ENCODE measurements at places on chromosomes 12 and 14.
A peak's percentile ranks its signal among the peaks of the same experiment; 100 is the strongest.

GRCh38 chr14:27090716-27091115 is 492.9 kb upstream of the NOVA1 start:
- DNase-seq = no peak

DNA sequence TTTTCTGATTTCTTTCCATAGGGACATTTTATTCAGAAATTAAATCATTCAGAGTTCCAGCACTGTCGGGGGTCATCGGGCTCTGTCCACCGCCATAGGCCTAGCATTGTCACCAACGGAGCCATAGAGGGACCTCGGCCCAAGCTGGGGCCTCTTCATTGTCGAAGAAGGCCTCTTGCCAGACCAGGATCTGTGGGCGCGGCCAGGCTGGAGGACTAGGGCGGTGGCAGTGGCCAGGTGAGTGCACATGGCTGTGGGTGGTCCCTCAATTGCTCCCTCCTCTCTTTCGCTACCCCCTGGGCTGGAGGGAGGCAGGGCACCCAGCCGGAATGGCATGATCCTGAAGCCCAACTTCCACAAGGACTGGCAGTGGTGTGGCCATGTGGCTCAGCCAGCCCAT is 10.6 kb upstream of the SPSB2 start:
- no peak for DNase-seq

- DNase-seq = no peak
Observed at GRCh38 chr14:96658611-96659010, 138.6 kb upstream of the VRK1 start.

- DNase-seq = peak; percentile 34
Observed at GRCh38 chr14:104393898-104394381, 185.6 kb upstream of the C14orf180 start.

- no peak for DNase-seq
Observed at GRCh38 chr12:3453990-3454680, 36.9 kb upstream of the PRMT8 start.

- no peak for DNase-seq
Observed at GRCh38 chr12:14366209-14367039, 942 bp downstream of the ATF7IP start.

DNA sequence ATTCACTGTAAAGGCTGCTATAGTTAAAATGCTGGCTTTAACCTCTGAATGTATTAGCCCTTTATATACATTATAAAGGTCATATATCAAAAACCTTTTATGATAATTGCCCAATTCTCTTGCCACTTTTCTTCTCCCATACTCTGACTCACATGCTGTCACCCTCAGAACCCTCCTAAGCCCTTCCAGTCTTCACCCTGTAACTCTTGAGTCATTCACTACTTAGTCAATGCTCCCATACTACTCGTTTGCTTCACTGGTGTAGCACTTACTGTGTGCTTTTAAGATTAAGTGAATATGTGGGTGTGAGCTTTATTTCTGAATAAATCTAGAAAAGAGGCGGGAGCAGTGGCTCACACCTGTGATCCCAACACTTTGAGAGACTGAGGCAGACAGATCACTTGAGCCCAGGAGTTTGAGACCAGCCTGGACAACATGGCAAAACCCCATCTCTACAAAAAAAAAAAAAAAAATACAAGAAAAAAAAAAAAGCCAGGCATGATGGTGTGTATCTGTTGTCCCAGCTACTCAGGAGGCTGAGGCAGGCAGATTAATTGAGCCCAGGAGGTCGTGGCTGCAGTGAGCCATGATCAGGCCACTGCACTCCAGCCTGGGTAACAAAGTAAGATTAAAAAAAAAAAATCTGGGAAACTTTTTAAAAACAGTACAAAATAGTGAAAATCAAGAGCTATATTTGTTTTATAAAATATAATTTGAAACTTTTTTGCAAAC is 37.6 kb downstream of the SPATA7 start:
- no peak for DNase-seq

DNA sequence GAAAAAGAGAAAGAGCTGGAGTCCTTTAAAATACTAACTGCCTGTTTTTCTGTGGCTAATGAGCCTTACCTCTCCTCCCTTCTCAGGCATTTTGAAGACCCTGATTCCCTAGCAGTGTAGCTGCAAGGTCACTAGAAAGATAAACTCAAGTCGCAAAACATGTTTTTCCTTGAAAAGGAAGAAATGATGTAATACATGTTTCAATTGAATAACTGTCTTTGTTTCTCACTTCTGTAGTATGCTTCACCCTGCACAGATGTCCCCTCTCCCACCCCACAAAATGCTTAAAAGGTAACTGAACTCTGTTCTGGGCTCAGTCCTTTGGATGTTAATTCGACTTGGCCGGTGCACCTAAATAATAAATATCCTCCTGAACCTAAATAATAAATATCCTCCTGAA is 1350.3 kb downstream of the TMEM121 start:
- no peak for DNase-seq

DNA sequence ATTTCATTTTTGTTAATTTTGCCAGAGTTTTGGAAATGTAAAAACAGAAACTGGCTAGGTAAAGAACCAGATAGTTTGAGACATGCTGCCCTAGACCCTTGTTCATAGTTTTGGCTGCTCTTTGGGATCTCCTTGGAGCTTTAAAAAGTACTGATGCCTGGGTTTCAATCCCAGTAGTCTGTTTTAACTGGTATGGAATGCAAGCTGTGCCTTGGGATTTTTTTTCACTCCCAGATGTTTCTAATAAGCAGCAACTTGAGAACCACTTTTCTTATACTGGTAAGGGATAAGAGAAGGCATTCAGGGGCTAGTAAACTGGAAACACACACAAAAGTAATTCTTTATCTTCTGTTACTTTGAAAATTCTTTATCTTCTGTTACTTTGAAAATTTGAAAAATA is 18.8 kb downstream of the SLC35F4 start:
- no peak for DNase-seq

DNA sequence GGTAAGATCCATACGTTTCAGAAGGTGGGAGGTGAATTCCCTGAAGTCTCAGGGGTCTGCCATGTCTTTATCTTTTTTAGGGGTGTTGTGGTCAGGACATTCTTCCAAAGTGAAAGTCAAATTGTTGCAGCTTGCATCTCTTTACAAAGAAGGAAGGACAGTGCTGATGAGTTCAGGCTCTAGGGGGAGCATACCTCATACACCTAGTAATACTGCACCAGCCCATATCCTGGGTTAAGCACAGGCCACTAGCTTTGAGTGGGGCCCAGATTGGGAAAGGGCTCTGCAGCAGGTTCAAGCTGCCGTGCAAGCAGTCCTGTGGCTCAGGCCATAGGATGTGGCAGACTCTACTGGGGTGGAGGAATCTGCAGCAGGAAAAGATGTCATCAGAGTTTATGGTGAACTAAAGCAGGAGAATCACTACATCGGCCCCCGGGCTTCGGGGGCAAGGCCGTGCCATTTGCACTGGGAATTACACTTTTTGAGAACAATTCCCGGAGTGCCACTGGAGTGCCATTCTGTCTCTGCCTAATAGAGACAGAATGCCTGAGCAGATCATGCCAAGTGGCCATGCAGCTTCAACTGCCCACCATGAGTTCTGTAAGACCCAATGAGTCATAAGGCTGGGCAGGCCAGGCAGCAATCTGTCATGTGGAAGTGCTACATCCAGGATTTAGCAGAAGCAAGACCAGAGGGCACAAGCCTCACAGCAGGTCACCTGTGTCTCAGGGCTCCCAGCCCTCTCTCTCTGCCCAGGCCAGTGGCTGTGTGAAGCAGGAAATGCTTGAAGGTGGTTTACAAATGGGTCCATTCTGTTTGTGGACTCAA is 32.3 kb downstream of the DIO3 start:
- DNase-seq = no peak

- DNase-seq = no peak
Observed at GRCh38 chr12:51386351-51386750, 4.9 kb downstream of the GALNT6 start.

DNA sequence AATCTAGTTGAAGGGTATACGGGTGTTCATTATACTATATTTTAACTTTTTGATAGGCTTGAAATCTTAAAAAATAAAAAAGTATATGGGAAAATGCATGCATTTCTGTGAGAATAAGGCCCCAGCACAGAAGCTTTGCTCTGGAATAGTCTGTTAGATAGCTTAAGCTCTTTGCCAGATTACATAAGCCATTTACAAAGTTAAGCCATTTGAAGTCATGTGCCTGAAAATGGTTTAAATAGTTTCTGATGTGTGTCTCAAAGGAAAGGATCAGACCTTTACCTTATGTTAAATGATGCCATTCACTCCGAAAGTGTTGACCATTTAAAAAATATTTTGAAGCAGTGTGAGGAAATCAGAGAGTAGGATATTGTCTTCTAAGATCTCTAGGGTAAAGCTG is 51.3 kb downstream of the WASHC4 start:
- no peak for DNase-seq

DNA sequence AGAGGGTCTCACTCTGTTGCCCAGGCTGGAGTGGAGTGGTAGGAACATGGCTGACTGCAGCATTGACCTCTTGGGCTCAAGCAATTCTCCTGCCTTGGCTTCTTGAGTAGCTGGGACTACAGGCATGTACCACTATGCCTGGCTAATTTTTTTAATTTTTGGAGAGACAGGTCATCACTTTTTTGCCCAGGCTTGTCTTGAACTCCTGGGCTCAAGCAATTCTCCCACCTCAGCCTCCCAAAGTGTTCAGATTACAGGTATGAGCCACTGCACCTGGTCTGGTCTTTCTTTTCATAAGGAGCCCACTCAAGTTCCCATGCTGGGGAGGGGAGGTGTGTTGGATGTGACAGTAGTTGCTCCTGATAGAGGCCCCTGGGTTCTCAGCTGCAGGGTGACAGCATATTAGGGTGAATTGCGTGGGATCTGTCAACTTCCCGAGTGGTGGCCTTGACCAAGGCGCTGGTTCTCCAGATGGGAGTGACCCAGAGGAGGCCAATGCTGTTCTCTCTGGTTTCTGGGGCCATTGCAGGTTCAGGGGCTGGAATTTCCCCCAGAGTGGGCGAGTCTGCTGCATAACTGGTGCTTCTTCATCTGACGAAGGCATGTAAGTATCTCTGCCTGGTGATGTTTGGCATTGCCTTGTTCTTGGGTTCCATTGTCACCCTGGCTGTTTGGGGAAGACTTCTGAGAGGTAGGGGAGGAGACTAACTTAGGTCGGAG is 52.4 kb upstream of the ESRRB start:
- no peak for DNase-seq

GRCh38 chr12:1908758-1909157 is 9.7 kb downstream of the CACNA2D4 start:
- no peak for DNase-seq

DNA sequence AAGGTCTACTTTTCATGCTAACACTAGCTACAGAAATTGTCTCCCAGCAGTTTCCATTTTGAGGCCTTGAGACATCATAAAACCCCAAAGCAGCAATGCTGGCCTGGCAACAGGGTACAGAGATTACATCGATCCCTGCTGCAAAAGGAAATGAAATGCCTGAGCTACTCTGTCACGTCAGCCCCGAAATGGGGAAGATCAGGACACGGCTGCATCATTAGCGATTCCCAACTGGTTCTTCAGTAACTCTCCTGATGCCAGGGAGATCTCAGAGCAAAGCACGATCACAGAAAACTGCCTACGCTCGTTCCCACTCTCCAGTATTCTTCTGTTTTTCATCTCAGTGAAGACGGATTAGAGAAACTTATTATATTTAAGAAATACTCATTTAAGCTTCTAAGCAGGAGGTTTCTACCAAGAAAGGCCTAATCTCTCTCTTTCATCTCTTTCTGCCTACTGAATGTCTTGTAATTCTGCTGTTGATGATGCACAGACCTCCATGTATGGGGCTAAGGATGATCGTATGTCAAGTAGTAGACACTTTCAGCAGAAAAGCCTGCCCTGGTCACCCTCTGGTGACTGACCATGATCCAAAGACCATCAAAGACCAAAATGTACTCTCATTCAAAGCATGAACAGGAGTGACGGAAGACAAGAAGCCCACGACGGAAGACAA is 168.5 kb downstream of the RIMBP2 start:
- no peak for DNase-seq

- no peak for DNase-seq
Observed at GRCh38 chr12:130286041-130286440, 51.6 kb upstream of the PIWIL1 start.

- DNase-seq = no peak
Observed at GRCh38 chr12:59763835-59764234, 168.0 kb downstream of the SLC16A7 start.
